ENCODE measurements at places on chromosomes 7 and 10.

GRCh38 chr10:34638406-34639054 is 176.6 kb downstream of the PARD3 start:
- DNase-seq: no peak

GRCh38 chr7:114972567-114972966 is 50.7 kb downstream of the MDFIC start:
- no peak for DNase-seq

GRCh38 chr10:70851597-70852475 is 36.1 kb downstream of the SGPL1 start:
- DNase-seq: no peak

DNA sequence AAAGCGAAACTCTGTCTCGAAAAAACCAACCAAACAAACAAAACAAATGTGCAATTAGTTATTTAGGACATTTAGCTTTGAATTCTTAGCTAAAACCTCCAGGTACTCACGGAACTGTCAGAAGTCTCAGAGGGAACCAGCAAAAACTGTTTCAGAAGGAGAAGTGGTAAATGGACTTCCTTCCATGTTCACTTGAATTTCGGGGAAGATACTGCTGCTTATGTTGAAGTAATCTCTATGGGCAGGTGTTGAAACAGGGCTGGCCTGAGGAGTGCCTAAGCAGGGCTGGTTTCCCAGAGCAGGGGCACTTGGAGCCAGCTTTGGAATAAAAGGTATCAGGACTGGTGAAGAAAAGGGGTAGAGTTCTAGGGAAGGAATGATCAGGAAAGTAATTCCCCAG is 2.4 kb upstream of the EXOC6 start:
- no peak for DNase-seq

- DNase-seq: no peak
These were observed 227.3 kb upstream of the SP8 start for GRCh38 chr7:21013765-21014539.

DNA sequence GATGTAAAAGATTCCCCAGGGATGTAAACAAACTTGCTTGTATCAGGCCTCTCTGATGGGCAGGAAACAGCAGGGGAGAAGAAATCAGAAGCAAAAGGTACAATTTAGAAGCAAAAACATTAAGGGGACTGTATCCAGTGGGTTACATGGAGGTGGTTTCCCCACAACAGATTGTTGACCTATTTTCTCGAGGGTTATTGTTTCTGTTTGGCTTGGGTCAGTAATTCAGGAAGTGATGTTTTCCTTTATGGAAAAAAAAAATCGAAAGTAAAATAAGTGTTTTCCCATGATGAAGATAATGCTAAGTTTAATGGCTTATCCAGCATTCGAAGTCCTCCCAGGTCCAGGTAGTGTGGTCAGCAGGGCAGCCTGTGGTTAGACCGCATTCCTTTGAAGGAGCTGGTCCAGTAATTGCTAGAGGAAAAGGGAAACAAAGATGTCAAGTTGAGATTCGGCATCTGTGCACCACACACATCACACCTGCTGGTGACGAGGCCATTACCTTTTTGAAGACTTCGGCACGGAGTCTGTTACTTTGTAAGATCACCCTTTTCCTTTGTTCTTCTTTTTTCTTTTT is 37.3 kb upstream of the ADAM12 start:
- no peak for DNase-seq

DNA sequence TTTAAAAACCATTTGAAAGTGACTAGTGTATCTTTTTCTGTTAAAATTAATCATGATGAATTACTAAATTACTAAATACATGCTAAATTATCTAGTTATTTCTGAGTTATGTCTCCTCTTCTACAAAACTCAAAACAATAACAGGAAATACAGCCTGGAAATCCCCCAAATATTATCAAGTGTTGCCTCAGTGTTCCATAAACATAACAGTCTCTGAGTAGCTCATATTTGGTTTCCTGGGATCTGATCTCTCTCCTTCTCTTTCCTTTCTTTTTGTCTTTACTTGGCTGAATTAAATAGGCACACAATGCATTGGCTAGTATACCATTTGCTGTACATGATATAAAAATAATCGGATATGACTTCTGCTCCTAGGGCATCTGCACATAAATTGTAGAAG is 277.6 kb upstream of the IGFBP3 start:
- no peak for DNase-seq

DNA sequence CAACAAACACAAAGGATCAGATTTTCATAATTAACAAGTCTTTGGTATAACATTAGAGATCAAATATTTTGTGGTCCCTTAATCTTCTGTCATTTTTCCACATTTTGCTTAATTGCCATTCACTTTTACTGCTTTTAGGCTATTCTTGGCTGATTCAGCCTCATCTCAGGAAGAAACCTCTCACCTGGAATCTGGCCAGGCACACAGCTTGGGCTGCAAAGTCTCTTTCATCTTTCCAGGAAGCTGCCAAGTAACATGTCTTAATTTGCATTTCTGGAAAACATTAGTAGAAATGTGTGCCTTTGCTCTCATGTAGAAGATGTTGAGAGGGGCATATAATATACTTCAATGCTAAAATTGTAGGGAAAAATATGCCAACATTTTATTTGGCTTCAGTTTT is 174.2 kb upstream of the STEAP4 start:
- DNase-seq: peak; percentile 94

- no peak for DNase-seq
These were observed 16.2 kb upstream of the EPHB6 start for GRCh38 chr7:142838461-142839213.

DNA sequence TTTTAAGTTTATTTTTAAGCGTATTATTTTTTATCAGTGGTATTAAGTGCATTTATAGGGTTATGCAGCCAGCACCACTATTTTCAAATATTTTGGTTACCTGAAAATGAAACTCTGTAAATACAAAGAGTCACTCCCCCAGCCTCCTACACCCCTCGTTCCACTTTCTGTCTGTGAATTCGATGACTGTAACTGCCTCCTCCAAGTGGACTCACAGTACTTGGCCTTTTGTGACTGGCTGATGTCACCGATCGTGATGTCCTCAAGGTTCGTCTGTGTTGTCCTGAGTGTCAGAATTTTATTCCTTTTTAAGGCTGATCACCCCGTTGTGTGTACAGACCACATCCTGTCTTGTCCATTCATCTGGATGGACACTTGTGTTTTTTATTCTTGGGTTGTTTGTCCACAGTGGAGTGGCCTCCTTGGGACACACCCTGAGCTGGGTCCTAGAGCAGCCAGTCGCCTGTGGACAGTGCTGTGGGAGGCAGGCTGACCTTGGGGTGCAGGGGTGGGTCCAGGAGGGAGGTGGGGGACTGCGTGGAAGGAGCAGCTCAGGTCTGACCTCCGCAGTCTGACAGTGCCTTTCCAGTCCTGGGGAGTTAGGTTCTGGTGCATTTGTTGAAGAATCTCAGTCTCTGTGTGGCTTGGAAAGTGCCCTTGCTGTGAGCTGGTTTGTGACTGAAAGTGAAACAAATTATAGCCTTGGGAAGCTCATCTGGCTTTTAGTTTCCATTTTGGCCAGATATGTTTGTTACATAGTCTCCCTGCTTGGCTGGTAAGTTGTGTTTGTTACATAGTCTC is 6.9 kb downstream of the MTG1 start:
- DNase-seq: no peak

DNA sequence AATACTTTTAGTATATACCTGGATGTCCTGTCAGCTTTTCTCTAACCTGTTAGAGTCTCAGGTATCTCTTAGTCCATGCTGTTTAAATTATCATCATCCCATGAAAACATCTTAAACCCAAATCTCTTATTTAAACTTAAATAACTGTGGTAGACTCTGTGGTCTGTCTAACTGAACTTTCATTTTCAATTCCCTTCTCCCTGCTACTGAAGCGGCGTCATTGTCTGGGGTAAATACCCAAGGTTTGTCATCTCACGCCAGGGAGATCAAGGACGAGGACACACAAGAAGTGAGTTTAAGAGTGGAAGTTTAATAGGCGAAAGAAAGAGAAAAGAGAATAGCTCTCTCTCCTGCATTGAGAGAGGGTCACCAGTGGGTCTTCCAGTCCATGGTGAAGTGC is 804.4 kb upstream of the CELF2 start:
- no peak for DNase-seq

- no peak for DNase-seq
These were observed 64.1 kb downstream of the ABRAXAS2 start for GRCh38 chr10:124865676-124866075.

GRCh38 chr10:119514819-119515218 is 27.7 kb downstream of the RGS10 start:
- no peak for DNase-seq

- no peak for DNase-seq
These were observed 24.7 kb downstream of the GOLGA7B start for GRCh38 chr10:97874332-97874731.

DNA sequence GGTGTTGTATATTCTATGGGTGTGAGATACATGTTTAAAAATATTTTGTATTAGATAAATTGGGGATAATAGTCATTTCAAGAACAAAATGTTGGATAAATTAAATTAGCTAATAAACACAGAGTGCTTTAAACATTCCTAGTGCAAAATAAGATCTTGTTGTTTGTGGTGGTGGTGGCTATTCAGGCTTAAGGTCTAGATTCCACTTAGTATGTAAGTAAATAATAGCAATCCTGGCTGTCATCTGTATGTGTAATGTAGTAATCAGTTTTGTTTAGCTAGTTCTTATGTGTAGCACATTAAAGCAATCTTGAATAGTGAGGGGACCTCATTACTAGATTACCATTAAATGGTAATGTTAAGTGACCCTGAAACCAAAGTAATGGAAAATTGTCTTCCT is 48.7 kb downstream of the KAT6B start:
- no peak for DNase-seq

GRCh38 chr10:74753442-74754211 is 72.8 kb upstream of the KAT6B start:
- DNase-seq: no peak

GRCh38 chr7:25643770-25644394 is 415.6 kb upstream of the NPVF start:
- DNase-seq: no peak

DNA sequence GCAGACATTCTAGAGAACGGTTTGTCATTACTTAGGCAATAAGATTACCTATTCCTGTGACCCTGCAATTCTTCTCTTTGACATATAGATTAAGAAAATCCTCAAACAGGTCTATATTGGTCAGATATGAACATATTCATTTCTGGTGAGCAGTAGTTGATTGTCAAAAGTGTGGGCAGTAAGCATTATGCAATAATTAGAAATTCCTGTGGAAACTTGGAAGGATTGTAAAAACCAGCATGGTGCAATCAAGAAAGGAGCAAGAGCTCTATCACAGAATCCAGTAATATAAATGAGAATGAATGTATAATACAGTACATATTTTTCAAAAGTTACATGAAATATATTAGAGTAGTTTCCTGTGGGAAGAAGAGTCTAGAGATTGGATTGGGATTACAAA is 406.5 kb downstream of the SUGCT start:
- DNase-seq: no peak

- no peak for DNase-seq
These were observed 185.5 kb upstream of the SH2B2 start for GRCh38 chr7:102101111-102101551.

DNA sequence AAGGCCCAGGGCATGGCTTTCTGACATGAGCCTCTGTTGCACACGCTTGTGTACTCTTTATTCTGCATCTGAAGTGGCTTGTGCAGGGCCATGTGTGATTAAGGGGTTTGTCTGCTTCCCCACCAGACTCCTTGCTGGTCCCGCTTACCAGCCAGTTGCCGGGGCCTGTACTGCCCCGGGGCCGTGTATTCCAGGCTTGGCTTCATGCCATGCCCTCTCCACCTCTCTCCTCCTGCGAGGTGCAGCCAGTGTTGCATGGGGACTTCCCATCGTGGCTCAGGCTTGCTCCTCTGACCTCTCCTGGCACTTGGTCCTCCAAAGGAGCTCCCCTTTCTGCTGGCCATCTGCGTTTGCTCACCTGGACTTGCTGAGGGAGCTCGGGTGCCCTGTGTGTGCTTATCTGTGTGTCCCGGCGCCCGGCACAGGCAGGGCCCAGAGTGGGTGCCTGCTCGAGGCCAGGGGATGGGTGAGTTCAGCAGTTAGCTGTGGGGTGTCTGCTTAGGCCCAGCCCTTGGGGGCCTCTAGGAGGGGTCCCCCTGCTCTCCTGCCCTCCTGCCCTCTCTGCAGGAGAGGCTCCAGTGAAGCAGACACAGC is 11.0 kb upstream of the C10orf143 start:
- no peak for DNase-seq

DNA sequence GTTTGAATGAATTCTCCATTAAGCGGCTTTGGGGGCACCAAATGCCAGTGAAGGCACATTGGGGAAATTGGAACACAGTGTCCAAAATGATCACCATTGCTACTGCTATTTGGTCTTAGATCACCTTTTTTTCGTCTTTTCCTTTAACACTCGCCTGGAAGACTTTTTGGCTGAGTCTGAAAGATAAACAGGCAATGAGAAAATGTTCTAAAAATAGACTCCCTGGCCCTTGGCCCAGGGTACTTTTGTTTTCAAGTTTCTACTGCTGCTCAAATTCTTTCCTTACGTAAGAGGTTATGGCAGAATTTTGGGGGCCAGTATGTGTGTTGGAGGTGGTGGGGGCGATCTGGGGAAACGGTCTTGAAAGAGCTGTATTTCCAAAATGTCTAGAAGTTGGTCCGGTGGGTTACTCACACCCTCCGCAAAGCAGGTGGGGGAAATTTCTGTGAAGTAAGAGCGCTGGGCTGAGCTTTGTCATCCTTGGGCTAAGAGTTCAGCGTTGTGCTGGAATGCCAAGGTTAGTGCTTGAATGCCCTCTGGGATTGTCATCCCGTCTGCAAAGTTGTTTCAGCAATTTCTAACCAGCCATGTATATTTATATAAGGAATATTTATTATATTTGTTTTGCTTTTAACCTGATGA is 1.3 kb upstream of the ITPRIP start:
- DNase-seq: no peak

DNA sequence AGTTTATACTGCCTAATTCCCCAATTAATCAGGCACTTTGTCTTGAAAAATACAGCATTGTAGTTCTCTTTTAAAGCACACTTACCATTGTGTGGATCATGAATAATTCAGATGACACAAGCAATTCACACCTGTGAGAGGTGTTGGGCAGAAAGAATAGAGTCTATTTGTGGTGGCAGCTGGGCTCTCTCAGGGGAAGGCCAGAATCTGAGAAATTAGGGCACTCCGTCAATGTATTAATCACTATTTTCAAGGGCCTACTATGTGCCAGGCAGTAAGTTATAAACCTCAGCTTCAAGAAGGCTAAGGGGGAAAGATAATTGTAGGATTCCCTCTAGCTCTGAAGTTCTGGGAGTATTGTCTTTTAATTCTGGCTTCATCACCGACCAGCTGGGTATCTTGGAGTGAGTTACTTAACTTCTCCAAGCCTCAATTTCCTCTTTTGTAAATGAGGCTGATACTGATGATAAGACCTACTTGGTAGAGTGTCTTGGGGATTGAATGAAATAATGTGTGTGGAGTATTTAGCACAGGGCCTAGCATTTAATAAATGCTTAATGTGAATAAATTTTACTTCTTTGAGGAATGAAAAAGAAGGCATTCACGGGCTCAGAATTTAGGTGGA is 2.5 kb downstream of the CHN2 start:
- no peak for DNase-seq

- DNase-seq: no peak
These were observed 123.6 kb downstream of the UBE2H start for GRCh38 chr7:129828989-129829736.

GRCh38 chr10:34613491-34613890 is 201.6 kb downstream of the PARD3 start:
- DNase-seq: no peak

Data from DMS 273 treated with DMSO at 0.1 percent for 48 hours (cell line).